ENCODE measurements at places on chromosomes 12 and 14.

DNA sequence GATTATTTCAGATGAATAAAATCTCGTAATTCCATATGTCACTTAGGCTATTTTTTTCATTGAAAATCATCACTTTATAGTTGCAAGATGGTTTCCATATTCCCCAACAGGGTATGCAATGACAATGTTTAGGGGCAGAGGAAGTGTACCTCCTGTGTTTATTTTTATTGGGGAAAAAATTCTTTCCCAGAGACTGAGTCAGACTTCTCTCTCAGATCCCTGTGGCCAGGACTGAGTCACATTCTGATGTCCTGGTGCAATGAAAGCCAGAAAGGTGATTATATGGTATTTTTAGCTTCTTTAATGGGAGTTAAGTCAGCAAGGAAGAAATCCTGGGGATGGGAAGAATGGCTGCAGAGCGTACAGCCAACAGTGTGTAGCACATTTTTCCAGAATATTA, 196.9 kb upstream of the ALG10 start:
- no peak for DNase-seq

- DNase-seq, result no peak
Observed at GRCh38 chr12:19220205-19220604, 90.7 kb downstream of the PLEKHA5 start.

DNA sequence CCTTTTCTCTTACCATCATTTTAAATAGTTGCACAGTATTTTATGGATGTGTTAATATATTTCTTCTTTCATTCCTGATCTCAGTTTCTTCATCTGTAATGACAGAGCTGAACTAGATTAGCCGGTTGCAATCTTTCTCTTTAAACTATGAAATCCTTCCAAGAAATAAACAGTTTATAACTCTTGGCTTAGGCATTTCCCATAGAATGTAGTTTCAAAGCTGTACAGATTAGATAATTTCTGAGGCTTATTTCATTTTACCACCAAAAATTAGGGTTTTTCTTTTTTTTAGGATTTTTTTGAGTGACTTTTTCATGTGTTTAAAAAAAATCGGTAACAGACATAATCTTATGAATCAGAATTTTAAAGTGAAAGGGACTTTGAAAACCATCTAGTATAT, 144.0 kb downstream of the RAD51B start:
- no peak for DNase-seq

- DNase-seq, result no peak
Observed at GRCh38 chr12:32170437-32170998, 63.9 kb downstream of the BICD1 start.

- DNase-seq, result no peak
Observed at GRCh38 chr12:117844114-117844830, 124.5 kb downstream of the KSR2 start.

DNA sequence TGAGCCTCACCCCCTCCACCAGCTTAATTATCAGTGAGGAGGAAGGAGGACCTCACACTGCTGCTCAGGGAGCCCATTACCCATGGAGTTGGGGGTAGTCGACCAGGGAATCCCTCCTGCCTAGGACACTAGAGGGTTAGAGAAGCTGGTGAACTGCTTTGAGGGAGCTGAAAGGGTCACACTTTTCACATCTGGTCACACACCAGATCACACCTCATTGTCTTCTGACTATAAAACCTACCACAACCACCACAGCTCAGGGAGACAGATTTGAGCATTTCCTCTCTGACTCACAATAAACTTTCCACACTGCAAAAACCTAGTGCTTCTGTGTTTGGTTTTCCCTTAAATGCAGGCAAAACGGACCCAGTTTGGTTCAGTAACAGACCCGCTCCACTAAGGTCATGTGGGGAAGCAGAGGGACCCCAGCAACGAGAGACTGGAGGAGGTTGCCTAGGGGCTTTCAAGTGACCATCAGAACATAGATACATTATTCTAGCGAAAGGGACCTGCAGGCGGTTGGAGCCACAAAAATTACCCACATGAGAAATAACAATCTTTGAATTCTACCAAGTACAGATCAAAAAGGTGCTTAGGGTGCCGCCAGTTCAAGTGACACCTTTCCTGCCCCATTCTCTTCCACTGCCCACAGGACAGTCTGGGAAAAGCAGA, 151.4 kb upstream of the AVPR1A start:
- no peak for DNase-seq

DNA sequence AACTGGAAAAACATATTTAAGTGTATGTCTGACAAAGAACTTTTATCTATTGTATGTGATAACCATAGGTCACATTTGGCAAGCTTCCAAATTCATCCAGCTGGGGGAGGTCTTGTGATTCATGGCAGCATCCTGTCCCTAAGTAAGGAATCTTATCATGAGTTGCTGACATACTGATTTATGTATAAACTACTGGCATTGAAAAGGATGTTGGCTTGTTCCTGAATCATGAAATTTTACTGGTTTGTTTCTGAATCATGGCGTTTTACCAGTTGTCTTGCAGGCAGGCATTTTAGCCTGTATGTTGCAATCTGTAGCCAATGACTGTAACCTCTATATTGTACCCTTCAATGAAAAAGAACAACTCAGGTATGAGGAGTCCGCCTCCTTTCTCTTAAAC, 244.8 kb downstream of the IPO8 start:
- DNase-seq, result no peak

GRCh38 chr14:48936362-48936761, 649.8 kb downstream of the RPS29 start:
- DNase-seq, result no peak

GRCh38 chr12:34393086-34393820, 371.0 kb downstream of the ALG10 start:
- DNase-seq, result no peak

- no peak for DNase-seq
Observed at GRCh38 chr14:71399057-71399487, 491.8 kb downstream of the PCNX1 start.
